ENCODE measurements at places on chromosomes 7 and 10.
A peak's percentile ranks its signal among the peaks of the same experiment; 100 is the strongest.

DNA sequence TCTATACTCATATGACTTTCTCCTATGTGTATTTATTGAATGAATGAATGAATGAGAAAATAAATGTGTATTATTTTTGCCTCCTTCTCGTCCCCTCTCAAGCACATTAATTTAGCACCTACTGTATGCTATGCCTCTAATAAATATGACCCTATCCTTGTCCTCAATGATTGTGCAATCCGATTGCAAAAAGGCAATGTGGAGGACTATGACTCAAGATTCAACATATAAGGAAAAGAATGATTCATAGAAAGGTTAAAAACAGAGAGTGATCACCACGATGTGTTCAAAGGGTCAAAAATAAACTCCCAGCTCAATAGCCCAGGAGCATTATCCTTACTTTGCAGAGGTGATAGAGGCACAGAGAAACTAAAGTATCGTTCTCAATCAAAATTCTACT is 322.8 kb upstream of the SORCS1 start:
- DNase-seq, result no peak

GRCh38 chr7:99535667-99536066 is 16.2 kb downstream of the FAM200A start:
- no peak for DNase-seq

GRCh38 chr7:13278020-13278419 is 590.6 kb downstream of the ARL4A start:
- no peak for DNase-seq

DNA sequence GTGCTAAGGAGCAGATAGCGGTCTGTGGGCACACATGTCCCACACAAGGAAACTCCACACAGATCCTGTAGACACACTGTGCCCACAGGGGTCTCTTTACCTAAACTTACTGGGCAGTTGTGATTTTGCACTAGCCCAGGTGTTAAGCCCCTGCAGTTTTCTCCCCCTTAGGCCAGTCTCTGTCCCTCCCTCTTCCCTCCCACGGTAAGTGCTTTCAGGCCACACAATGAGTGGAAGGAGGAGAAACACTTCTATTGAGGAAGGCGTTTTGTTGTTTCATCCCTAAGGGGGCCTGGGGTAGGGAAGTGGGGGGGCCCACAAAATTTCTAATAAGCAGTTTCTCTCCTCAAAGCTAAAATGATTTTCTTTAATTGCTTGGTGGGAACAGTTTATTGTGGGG is 51.4 kb downstream of the FBXW4 start:
- no peak for DNase-seq

- peak; percentile 63 for DNase-seq
Observed at GRCh38 chr10:114337510-114338462, 66.5 kb downstream of the AFAP1L2 start.

- DNase-seq, result no peak
Observed at GRCh38 chr10:132532179-132532578, 5.4 kb upstream of the INPP5A start.

DNA sequence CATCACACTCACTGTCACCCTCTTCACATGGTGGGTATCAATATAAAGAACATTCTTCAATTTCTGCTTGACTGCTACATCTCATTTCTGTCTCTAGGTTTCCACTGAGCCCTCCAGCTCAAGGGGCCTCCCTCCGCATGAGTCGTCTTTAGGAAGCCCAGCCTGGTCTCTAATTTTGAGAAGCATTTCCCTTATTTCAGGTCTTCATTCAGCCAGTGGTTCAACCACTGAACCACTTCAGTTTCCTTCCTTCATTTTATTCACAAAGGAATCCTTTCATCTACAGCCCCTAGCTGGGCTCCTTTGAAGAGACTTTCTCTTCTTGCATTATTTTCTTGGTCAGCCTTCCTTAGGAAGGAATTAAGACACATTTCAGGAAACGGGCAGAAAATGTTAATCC is 257.4 kb downstream of the KCNMA1 start:
- no peak for DNase-seq

GRCh38 chr7:69398986-69399385 is 199.3 kb upstream of the AUTS2 start:
- DNase-seq, result no peak

- DNase-seq, result no peak
Observed at GRCh38 chr7:1736484-1736817, 66.4 kb downstream of the ELFN1 start.

- DNase-seq, result no peak
Observed at GRCh38 chr10:96746503-96746902, 26.2 kb upstream of the PIK3AP1 start.

DNA sequence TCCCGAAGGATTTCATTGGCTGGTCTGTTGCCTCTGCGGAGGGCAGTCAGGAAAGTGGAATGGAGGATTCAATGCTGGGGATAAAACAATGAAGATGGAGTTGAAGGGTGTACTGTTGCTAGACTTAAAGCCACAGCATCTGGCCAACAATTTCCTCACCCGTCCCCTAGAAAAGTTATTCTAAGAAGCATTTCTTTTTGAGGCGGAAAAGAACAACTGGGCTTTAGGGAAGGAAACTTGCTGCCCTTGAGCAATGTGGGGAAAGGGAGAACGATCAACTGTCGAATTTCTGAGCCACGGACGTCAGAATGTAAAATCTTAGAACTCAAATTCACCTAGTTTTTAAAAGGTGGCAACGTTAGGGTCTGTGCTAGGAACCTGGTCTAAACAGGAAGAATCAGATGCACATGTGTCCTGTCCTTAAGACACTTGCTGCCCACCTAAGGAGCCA is 664 bp downstream of the FMC1 start:
- no peak for DNase-seq

DNA sequence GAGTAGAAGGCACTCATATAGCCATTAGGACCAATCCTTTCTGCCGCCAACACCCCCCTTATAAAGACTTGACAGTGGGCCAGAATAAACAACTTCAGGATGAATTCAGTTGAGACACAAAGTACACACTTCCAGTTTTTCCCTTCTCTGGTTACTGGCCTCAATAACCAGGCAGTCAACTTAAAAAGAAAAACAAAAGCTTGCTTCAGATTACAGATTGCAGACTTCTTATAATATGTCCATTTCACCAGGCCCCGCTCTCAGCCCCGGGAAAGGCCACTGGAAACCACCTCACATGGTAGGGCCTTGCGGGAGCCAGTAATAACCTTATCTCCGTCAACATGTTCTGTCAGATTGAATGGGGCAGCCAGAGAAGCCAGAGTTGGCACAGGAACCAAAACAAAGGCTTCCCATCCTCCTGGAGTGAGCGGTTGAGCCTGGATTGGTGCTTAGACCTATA is 108.8 kb downstream of the EGFR start:
- DNase-seq, result no peak

- no peak for DNase-seq
Observed at GRCh38 chr7:116393654-116394053, 105.9 kb upstream of the CAV2 start.

GRCh38 chr7:54921116-54921515 is 97.7 kb upstream of the EGFR start:
- no peak for DNase-seq

DNA sequence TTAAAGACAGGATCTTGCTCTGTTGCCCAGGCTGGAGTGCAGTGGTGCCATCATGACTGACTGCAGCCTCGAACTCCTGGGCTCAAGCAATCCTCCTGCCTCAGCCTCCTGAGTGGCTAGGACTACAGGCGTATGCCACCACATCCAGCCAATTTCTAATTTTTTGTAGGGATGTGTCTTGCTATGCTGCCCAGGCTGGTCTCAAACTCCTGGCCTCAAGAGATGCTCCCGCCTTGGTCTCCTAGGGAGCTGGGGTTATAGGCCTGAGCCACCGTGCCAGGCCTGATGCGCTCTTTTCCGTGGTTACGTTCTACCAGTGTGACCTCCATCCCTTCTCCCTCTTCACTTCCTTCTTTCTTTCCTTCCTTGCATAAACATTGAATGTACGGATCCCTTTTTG is 34.2 kb upstream of the IL15RA start:
- no peak for DNase-seq

- no peak for DNase-seq
Observed at GRCh38 chr7:43077732-43078391, 34.6 kb upstream of the HECW1 start.

DNA sequence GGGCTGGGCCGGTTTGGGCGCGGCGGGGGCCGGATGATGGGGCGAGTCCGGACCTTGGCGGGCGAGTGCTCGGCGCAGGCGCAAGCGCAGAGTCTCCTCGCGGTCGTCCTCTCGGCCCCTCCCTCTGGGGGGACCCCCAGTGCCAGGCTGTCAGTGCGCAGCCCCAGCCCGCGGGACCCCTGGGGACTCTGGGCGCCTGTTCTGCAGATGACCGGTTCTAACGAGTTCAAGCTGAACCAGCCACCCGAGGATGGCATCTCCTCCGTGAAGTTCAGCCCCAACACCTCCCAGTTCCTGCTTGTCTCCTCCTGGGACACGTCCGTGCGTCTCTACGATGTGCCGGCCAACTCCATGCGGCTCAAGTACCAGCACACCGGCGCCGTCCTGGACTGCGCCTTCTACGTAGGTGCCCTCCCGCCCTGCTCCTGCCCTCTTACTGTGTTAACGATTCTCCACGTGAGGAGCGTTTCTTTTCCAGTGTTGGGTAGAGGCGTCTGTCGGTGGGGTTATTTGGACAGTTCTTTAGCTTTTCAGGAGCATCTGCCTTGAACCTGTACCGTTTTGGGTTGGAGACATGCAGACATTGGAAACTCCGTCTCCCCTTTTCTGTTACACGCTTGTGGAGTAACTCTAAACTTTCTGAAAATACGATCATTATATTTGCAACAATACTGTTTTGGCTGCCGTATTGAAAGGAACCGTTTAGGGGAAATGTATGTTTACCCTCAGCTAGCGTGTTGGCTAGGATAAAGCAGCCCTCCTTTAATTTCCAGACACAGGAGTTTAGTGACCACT is 706 bp downstream of the BUB3 start:
- DNase-seq, result peak; percentile 82

DNA sequence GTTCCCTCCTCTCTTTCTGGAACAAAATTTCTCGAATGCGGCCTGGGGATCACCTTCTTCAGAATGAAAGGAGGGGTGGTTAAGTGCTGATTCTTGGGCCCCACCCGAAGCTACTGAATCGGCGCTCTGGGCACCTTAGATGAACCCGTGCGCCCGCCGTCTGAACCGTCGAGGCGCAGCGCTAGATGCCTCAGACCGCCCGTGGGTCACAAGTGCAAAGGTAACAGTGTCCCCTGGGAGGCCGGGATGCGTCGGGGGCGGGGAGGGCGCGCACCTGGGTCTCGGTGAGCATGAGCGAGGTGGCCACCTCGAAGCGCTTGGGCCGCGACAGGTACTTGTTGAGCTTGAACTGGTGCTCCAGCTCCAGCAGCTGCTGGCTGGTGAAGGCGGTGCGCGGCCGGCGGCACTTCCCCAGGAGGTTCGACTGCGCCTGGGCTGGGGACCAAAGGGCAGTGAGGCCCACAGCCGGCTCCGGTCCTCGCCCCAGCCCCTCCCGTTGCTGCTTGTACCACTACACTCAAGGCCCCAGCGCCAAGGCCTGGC is 4.2 kb downstream of the MNX1 start:
- no peak for DNase-seq

GRCh38 chr10:293636-294035 is 158.4 kb downstream of the ZMYND11 start:
- no peak for DNase-seq

DNA sequence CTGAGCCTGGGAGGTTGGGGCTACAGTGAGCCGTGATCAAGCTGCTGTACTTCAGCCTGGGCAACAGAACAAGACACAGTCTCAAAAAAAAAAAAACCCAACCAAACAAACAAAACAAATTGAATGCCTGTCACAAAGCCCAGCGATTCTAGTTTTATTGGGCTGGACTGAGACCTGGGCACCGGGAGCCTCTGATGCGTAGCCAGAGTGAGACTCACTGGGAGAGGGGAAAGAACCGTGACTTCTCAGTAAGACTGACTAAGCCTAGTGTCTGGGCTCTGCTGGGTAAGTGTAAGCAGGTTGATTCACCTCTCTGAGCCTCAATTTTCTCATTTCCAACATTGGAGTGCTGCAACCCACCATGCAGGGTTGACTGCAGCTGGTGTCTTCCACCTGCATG is 10.1 kb upstream of the LEP start:
- DNase-seq, result no peak

DNA sequence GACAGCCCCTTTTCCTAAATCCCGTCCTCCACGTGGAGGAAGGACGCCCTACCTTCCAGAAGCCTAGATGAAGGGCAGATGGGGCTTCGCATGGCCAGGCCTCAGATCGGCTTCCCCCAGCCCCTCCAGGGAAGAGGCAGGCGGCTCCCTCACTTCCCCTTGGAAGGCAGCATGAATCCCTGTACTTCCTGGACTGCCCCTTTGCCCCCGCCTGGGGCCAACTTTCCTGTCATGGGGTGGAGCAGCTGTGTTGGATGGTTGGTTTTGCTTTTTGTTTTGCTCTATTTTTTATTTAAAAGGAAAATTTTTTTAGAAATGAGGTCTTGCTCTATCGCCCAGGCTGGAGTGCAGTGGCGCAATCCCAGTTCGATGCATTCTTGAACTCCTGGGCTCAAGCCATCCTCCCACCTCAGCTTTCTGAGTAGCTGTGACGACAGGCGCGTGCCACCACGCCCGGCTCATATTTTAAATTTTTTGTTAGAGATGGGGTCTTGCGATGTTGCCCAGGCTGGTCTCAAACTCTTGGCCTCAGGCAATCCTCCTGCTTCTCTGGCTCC is 27.2 kb downstream of the GTF2IRD1 start:
- no peak for DNase-seq

- DNase-seq, result no peak
Observed at GRCh38 chr7:50717181-50717580, 65.5 kb downstream of the GRB10 start.

DNA sequence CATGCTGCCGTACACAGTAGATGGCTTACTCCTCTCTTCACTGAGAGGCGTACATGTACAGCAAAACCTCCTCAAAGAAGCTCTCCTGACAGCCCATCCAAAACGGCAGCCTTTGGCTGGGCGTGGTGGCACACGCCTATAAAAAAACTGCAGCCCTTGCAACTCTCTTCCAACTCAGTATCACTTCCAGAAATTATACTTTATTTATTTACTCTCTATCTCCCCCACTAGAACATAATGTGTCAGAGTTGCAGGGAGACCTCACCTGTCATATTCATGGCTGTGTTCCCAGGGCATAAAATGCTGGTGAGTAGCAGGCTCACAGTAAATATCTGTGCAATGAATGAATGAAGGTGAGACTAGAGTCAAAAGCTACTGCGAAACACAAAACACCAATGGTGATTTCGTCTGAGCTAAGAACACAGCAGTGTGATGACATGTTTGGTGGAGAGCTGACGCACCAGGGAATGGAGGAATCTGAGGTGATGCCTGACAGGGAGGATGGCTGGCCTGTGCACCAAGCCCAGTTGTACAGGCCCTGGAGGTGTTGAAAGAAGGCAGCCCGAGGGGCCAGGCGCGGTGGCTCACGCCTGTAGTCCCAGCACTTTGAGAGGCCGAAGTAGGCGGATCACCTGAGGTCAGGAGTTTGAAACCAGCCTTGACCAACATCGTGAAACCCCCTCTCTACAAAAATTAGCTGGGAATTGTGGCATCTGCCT is 55.3 kb downstream of the COBL start:
- DNase-seq, result no peak

- DNase-seq, result no peak
Observed at GRCh38 chr7:93026425-93026824, 91.4 kb downstream of the SAMD9 start.

Measured in GM13976 (cell line).